ENCODE measurements at places on chromosomes 3 and 15.

DNA sequence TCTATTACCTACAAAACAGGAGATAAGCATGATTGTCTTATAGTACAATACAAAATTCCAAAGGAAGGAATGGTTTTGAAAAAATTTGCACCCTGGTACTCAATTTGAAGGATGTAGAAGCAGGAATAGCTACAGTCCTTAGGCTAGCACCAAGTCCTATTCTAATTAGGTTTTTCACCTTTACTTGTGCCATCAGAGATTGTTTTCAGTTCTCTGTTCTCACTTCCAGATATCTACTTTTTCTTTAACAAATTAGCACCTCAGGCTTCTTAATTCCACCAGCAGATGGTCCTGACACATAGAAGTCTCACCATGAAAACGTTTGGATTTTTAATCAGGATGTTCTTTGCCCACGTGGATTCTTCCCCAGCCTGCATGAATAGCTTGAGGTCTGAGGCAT, 43.8 kb downstream of the IL5RA start:
- no peak for DNase-seq

DNA sequence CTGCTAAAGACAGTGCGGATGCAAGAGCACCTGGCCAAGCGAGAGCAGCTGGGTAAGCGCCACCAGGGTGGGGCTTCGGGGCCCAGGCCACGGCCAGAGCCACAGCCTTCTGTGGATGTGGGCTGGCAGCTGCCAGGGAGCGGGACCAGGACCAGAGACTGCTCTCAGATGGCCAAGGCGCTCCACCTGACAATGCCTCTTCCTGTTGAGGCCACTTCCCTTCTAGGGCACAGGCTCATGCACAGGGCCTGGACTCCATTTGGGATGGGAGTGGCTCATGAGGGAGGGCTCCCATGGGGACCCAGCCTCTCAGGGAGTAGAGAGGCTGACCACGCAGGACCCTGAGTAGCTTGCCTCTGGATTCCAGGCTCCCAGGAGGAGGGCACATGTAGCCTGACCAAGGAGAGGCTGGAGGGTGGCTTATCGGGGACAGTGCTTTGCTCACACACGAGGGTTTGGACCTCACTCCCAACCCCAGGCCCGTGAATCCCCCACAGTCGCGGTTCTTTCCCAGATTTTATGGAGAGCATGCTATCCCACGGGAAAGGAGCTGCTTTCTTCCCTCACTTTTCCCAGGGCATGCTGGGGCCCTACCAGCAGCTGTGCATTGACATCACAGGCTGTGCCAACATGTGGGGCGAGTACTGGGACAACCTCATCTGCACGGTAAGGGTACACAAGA, 25.1 kb downstream of the ACAA1 start:
- no peak for DNase-seq

DNA sequence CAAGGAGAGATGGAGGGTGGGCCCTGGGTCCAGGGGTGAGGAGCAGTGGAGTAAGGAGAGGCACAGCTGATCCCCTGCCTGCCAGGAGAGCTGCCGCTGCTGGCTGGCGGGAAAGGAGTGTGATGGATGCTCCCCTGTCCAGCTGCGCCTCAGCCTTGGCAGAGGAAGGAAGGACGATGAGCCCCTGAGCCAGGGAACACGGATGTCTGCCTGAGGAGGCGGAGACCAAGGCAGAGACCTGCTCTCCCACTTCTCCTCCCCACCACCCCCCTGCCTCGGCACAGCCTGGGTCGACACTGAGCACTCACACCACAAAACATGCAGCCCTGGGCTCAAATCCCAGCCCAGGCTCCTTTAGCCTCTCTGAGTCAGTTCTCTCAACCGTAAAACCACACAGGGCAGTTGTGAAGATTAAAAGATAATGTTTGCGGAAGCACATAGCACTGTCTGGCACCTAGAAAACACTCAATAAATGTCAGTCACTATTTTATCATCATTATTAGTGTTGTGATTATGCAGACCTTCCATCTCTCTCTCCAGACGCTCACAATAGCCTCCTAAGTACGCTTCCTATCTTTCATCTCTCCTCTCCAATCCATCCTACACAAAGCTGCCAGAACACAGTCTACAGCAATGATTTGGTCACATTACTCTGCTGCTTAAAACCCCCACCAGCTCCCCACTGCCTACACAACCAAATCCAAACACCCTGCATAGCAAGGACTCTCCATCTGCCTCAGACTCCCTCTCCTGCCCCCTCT, 52.2 kb downstream of the SEMA5B start:
- DNase-seq = peak; percentile 6

GRCh38 chr3:100044369-100044768, 69.9 kb downstream of the FILIP1L start:
- no peak for DNase-seq

DNA sequence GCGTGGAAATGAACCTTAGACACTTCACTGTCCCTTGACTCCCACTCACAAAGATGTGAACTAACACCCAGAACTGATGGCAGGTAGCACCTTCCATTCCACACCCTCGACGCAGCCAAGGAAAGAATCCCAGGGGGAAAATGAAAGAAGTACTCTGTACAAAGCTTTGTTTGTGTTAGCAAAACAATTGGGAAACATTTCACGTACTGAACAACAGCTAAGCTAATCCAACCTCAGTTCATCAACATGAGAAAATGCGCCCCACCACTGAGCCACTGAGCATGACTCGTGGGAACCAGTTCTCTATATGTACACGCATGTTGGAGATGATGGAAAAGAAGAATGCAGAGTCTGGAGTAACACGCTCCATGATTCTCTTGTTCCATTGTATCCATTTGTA, 32.0 kb downstream of the CORO2B start:
- no peak for DNase-seq

DNA sequence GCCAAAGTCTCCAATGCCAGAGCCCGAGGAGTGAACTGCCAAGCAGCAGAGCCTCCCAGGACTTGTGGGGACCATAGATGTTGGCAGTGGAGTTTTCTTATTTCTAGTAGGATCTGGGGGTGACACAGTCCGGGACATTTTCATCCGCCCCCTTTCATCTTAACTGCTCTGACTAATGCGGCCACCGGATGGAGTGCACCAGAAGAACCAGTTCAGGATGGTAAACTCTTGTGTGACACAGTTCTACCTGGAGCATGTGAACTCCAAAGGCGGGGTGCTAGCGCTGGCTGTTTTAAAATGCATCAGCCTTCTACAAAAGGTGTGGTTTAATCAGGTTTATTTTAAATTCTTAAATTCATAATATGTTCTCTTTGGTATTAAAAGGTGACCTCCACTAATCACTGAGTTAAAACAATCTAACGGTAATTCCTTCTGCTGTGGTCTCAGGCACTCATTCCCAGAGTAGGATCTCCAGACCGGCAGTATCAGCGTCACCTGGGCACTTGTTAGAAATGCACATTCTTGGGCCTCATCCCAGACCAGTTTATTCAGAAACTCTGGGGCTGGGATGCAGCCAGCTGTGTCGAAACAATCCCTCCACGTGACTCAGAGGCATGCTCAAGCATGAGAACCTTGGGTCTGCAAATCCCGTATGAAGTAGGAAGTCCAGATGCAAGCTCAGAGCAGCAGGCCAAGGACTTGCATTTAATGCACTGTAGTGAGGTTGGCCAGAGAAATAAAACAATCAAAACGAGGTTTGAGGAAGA, 105.5 kb downstream of the GABRB3 start:
- DNase-seq = no peak

DNA sequence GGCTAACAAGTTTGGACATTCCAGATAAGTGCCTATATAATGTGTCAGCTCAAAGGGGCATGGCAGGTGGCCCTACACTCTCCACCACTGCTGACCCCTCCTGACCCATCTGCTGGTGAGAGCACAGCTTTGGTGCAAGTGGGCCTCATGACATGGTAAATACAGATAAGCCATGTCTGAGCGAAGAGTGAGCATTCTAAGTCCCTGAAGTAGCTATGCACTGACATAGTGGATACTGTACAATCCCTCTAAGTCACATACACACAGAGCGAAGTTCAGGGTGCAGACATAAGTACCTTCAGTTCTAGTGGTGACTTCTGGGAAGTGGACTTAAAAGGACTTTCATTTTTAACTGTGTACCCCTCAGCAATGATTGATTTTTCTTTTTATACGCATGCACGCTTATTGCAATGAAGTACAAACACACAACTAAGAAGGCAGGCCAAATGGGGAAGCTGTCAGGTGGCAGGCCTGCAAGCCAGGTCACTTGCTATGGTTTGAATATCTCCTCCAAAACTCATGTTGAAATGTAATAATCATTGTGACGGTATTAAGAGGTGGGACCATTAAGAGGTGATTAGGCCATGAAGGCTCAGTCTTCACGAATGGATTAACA, 41.5 kb downstream of the TBC1D2B start:
- DNase-seq = no peak

GRCh38 chr15:92384381-92384780, 9.3 kb upstream of the ST8SIA2 start:
- DNase-seq = no peak

GRCh38 chr15:42152921-42153698, 3.3 kb downstream of the PLA2G4F start:
- DNase-seq = no peak

GRCh38 chr15:60871731-60872130, 357.4 kb downstream of the RORA start:
- no peak for DNase-seq

DNA sequence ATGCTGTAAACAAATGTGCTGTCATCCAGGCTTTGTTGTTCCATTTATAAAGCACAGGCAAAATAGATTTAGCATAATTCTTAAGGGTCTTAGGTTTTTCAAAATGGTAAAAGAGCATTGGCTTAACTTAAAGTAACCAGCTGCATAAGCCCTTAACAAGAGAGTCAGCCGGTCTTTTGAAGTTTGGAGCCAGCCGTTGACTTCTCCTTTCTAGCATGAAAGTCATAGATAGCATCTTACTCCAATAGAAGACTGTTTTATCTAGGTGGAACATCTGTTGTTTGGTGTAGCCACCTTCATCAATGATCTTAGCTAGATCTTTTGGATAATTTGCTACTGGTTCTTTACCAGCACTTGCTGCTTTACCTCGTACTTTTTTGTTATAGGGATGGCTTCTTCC, 297.5 kb upstream of the DCBLD2 start:
- DNase-seq = no peak

GRCh38 chr3:144296808-144297207, 325.2 kb downstream of the DIPK2A start:
- DNase-seq = no peak

- DNase-seq = no peak
Measured at GRCh38 chr3:45017821-45018220, 8.3 kb upstream of the CLEC3B start.

- peak; percentile 21 for DNase-seq
Measured at GRCh38 chr3:52052831-52053306, 3.5 kb downstream of the DUSP7 start.

- DNase-seq = no peak
Measured at GRCh38 chr3:128625409-128625945, 25.1 kb downstream of the RPN1 start.

- DNase-seq = no peak
Measured at GRCh38 chr3:132838477-132838876, 116.3 kb upstream of the NPHP3 start.

GRCh38 chr3:32455609-32456428, 46.8 kb downstream of the CMTM6 start:
- DNase-seq = no peak

DNA sequence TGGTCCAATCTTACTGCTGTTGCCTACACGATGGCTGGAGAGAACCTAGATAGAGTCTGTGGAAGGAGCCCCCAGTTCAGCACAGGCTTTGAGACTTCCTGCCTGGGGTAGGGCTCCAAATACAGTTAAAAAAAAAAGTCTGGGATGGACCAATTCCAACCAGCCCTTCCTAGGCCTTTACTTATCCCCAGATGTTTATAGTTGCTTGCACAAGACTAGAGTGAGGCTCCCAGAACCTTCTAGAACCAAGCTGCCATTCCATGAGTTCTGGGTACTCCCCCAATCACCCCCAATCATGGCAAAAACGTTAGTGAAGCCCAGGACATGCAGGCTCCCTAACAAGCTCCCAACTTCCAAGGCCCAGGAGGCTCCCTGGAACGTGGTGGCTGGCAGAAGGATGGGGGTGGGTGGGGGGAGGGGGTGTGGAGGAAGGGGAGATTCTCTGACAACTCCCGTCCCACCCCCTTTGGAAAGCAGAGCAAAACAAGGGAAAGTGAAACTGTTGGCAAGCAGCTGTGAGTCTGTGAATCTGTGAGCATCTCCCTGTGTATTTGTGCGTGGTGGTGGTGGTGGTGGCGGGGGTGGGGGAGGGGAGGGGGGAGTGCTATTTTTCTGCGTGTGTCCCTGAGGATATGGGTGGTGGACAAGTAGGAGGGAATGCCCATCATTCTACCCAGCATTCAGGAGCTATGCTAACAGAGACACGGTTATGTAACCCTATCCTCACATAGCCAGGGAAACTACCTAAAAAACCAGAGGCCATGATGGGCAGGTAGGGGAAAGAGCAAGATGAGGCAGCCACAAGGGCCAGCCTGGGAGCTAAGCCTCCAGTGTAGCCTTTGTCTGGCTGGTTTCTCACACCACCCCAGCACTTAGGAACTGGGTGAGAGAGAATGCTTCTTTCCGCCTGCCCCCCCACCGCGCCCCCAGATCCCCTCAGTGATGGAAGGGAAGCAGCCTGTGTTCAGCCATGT, 2.0 kb downstream of the MST1R start:
- DNase-seq = no peak

GRCh38 chr15:39784125-39784524, 1.5 kb upstream of the FSIP1 start:
- no peak for DNase-seq

DNA sequence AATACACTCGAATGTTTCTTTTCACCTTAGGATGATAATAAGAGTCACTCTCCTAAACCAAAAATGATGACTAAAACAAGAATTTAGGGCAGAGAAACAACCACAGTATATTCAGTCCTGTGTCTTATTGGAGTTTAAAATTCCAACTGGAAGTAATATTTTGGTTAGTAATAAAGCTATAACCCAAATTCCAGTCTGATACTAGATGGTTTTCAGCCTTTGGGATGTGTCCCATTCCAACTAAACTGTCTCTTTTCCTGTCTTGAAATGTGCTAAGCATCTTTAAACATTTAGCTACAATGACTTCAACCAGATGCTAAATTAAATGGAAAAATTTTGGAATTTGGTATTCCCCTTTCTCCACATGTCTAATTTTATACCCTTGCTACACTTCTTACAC, 510.0 kb downstream of the ROBO1 start:
- DNase-seq = no peak

DNA sequence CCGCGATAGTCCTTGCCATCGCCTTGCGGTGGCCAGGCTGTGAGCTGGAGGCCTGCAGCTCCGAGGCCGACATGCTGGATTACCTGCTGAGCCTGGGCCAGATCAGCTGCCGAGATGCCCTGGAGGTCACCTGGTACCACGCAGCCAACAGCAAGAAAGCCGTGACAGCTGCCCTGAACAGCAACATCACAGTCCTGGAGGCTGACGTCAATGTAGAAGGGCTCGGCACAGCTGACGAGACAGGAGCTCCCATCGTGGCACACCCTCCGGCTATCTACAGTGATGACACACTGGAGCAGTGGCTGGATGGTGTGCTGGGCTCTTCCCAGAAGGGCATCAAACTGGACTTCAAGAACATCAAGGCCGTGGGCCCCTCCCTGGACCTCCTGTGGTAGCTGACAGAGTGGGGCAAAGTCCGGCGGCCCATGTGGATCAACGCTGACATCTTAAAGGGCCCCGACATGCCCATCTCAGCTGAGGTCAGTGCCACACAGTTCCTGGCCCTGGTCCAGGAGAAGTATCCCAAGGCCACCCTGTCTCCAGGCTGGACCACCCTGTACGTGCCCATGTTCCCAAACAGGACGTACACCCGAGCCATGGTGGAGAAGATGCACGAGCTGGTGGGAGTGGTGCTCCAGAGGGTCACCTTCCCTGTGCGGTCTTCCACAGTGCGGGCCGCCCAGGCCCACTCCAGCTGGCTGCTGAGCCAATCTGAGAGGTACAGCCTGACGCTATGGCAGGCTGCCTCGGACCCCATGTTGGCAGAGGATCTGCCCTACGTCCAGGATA, 70.2 kb downstream of the FAM43A start:
- no peak for DNase-seq

Measured in stimulated activated CD4-positive, alpha-beta T cell treated with anti-CD3 and anti-CD28 coated beads, TNF-alpha, amount 100 ng/mL, for 24 hours (primary cell).